ENCODE measurements at places on chromosomes 11 and 22.
A peak's percentile ranks its signal among the peaks of the same experiment; 100 is the strongest.

DNA sequence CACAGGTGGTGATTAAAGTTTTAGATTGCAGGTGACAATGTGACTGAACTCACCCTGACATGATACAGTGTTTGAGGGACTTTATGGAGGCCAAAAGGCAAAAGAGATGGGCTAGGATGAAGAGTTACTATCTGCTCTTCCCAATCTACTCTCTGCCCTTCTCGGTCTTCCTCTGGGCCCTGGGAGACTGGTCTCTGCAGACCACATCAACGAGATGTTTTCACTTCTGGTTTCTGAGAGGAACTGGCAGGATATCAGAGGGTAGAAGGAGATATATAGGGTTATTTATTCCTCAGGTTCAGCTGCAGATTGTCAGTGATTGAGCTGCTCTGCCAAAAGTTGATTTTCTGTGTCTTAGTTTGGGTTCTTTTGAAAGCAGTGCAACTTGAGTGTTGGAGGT is 32.4 kb upstream of the CD44 start:
- no peak for DNase-seq

DNA sequence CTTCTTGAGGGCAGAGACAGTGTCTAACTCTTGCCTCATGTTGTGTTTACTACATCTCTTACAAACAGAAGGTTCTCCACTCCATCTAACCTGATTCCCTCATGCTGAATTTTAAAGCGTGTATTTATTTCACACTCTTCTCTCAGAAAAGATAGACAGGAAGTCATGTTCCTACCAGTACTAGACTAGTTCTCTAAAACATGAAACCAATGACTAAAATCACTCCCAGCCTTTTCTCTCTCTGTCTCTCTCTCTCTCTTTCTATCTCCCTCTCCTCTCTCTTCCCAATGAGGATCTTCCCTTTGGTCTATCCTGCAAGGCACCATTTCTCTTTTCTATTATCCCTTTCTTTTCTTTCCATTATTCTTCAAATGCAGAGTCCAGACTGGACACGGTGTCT is 391.9 kb upstream of the CADM1 start:
- DNase-seq = no peak

- DNase-seq = no peak
These were observed 187.0 kb upstream of the ANO3 start for GRCh38 chr11:26144911-26145310.

GRCh38 chr11:30445056-30445455 is 122.2 kb downstream of the ARL14EP start:
- DNase-seq = no peak

GRCh38 chr11:44029977-44030911 is 17.5 kb upstream of the ACCSL start:
- peak; percentile 60 for DNase-seq

DNA sequence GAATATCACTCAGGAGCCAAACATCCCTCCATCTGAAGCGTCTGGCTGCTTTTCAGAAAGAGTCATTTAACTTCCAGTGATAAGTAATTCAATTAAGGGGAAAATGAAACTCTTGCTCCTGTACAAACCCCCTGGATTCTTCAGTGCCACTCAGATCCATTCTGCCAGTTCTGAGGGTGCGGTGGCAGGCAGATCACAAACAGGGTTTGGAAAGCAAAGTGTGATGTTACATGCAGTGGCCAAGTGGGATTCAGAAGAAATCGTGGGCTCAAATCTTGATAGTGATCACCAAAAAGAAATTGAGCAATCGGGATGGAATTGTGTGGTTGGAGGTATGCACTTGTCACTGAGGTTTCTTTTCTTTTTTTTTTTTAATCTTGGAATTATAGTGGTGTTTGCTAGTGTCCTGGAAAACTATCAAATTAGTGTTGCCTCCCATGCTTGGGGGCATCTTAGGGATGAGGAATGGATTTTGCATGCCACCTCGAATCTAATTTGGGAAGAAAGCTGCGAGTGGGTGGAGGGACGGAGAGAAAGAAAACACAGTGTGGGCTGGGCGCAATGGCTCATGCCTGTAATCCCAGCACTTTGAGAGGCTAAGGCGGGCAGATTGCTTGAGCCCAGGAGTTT is 22.5 kb upstream of the RTL6 start:
- peak; percentile 26 for DNase-seq

- no peak for DNase-seq
These were observed 10.0 kb downstream of the STX3 start for GRCh38 chr11:59765068-59765735.

- no peak for DNase-seq
These were observed 199.2 kb downstream of the RAB38 start for GRCh38 chr11:87976009-87976408.

DNA sequence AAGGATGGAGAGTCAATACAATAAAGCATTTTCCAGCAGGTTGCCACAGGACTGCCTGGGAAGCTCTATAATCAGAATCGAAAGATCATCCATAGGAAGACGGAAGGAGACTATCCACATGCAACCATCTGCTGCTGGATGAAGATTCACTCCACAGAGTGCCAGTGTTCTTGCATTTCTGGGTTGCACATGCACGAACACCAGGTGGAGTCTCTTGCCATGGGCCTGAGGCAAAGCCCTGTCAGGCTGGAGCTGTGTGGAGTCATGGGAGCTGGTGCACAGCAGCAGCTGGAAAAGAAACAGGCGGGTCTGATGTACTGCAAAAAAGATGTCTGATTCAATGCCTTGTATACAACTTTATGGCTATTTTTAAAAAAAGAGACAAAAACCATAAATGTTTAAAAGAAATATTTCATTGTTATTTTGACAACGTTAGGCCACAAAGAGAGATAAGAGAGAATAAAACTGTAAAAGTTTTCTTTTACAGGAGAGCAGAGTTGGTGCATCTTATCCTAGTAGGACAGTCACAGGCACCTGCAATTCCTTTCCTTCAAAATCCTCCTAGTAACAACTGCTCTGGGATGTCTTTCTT is 12.9 kb upstream of the FAT3 start:
- peak; percentile 64 for DNase-seq

DNA sequence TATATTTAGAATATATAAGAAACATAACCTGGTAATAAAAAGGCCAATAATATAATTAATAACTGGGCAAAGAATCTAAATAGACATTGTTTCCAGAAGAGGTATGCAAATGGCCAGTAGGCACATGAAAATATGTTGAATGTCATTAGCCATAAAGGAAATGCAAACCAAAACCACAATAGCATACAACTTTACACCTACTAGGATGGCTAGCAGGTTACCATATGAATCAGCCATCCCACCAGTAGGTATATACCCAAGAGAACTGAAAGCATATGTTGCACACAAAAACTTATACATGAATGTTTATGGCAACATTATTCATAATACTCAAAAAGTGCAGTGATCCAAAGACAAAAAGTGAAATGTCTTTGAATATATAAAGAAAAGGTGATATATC is 2.7 kb upstream of the OR2D2 start:
- no peak for DNase-seq

- no peak for DNase-seq
These were observed 1.2 kb downstream of the PDGFB start for GRCh38 chr22:39243439-39244135.

- DNase-seq = no peak
These were observed 349.4 kb downstream of the FAM181B start for GRCh38 chr11:82384308-82384707.

DNA sequence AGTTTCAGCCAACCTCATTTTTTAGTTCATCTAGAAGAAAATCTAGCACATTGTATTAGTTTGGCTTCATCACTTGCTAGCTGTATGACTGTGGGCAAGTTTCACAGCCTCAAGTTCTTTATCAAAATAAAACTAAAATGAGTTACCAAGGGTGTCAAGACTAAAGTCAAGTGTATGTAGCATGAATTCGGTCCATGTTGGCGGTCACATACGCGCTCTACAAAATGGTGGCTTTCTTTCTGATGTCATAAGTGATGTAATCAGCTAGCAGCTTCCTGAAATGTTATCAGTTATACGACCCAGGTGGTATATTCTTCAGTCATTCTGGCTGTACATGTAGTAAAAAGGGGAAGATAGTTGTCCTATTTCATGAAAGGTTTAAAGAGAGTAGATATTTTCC is 50.5 kb downstream of the POLD3 start:
- DNase-seq = no peak

DNA sequence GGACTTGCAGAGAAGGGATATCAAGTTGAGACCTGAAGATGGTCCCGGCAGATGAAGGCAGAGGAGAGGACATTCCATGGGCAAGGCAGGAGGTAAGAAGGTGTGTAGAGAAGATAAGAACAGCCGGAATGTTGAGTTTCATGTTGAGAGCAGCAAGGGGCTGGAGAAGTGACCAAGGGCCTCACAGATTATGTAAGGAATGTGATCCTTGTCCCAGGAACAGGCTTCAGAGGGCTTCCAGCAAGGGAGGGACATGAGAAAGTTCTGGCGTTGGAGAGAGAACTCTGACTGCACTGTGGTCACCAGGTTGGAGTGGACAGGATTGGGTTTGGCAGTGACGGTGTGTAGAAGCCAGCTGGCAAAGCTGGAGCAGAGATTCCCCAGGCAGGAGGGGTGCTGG is 27.6 kb upstream of the PPFIA1 start:
- DNase-seq = no peak

DNA sequence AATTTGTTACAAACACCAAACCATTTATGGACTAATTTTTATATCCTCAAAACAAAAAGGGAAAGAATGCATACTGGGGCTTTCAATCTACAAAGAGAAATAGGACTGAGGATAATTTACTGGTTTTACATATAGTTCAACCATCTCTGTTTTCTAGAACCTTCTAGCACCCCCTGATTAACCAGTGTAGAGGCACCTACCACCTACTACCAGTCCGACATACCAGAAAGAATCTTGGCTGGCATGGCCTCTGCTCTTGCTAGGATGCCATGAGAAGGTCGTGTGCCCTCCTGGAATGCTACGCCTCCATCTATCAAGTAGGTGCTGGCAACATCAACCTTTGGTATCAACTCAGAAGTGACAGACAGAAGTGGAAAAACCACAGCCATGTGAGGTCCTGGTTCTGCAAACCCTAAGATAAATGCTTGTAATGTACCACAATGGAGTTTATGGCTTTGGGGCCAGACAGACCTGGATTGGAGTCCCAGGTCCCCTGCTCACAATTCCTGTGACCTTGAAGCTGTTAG is 28.2 kb downstream of the MYH9 start:
- no peak for DNase-seq

- DNase-seq = peak; percentile 25
These were observed 536.9 kb downstream of the TBC1D22A start for GRCh38 chr22:47299211-47299862.

GRCh38 chr11:39037611-39038010 is 2421.8 kb downstream of the LRRC4C start:
- DNase-seq = no peak

DNA sequence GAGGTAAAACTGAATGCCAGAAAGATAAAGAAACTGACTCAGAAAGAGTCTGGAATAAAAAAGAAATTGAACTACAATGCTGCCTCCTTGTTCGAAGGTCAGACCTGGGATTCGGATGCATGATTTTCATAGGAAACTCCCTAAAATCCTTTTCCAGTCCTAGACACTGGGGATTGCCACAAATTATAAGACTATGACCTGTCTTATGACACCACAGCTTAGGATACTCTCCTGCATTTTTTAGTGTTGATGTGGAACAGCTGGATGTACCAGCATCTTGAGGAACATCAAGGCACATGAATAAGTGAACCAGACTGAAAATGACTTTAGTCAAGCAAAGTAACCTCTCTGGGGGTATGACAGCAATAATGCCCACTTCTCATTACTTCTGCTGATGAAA is 9.0 kb downstream of the KIRREL3 start:
- DNase-seq = no peak

- DNase-seq = no peak
These were observed 7.9 kb downstream of the ABTB2 start for GRCh38 chr11:34349882-34350281.

- peak; percentile 72 for DNase-seq
These were observed 113.6 kb downstream of the MICAL3 start for GRCh38 chr22:17910561-17911311.

DNA sequence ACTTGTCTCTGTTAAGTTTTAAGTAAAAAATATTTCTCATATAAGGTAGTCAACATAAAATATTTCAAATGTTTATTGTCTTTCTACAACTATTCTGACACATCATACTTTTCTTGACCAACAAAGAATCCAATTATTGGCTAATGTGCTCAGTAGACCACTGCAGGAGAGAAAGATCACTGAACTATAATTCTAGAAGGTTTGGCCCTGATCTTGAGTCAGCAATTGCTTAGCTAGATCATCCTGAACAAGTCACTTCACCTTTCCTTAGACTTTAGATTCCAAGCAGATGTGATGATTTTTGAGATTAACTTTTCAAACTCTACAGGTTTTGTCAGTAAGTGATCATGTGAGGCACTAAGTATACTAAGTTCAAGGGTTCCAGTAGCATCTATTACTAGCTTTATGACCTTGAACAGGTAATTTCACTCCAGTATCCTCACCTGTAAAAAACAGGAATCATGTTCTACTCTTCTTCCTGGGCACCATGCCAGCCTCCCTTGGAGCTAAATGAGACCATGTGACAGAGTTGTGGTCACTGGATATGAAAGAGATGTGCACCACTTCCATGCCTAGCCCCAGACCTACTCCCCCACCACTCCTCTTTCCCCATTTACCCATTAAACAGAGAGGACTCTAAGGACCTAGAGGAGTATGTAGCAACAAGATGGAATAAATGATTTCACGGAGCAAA is 17.3 kb downstream of the PGM2L1 start:
- no peak for DNase-seq

GRCh38 chr11:61472868-61473267 is 35.7 kb upstream of the LRRC10B start:
- no peak for DNase-seq

GRCh38 chr22:40036591-40037225 is 42.0 kb downstream of the FAM83F start:
- peak; percentile 82 for DNase-seq

- DNase-seq = no peak
These were observed 21.8 kb downstream of the OSBPL5 start for GRCh38 chr11:3143136-3143880.

DNA sequence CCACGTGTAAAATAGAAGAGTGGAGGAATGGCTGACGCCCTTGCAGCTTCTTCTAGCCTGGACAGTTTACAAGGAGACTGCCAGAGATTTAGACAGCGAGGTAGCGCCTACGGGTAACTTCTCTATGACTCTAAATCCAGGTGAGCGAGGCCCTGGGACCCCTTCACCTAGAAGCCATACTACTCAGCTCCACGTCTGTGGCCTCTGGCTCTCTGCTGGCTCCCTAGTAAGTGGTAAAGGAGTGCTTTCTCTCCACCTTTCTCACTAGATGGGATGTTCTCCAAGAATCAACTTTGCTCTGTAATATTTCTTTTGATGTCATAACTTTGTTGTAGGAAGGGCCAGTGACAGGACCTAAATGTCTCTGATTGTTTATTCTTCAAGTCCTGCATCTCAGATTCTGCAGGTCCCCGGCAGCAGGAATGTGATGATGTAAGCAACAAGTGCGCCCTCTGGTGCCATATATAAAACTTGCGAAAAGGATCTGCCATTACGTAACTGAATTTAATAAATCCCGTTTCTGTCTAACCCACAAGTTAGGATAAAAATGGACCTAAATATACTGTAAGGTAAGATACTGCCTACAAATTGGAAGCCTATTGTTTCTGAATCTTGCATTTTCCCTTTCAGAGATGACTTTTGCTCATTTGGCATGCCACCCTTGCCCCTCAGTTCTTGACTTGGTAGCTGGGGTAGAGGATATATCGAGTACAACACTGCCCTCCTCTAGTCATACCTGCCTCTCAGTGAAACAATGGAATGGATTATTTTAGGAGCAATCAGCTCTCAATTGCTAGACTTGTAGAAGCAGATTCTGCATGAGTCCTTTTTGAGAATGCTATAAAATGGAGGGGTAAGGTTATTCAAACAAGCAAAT is 11.0 kb upstream of the PTPN5 start:
- DNase-seq = no peak

GRCh38 chr11:12118949-12119348 is 8.6 kb downstream of the MICAL2 start:
- no peak for DNase-seq

- no peak for DNase-seq
These were observed 605 bp upstream of the COPB1 start for GRCh38 chr11:14500181-14500651.
